Activated CD8-positive, alpha-beta memory T cell treated with anti-CD3 and anti-CD28 coated beads for 4 hours (primary cell): ENCODE measurements at places on chromosomes 2 and 18.
A peak's percentile ranks its signal among the peaks of the same experiment; 100 is the strongest.

GRCh38 chr2:41735476-41735875, 312.3 kb upstream of the PKDCC start:
- no peak for DNase-seq

DNA sequence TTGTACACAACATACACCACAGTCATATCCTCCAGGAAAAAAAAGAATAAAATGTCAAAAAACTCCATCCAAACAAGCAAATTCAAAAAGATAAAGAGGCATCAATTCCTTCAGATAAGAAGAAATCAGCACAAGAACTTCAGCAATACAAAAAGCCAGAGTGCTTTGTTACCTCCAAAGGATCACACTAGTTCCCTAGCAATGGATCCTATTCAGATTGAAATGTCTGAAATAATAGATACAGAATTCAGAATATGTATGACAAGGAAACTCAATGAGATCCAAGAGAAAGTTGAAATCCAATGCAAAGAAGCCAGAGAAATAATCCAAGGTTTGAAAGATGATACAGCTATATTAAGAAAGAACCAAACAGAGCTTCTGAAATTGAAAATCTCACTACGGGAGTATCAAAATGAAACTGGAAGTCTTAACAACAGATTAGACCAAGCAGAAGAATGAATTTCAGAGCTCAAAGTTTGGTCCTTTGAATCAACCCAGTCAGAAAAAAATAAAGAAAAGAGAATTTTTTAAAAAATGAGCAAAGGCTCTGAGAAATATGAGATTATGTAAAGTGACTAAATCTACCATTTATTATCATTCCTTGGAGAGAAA, 80.6 kb downstream of the TRABD2A start:
- no peak for DNase-seq

DNA sequence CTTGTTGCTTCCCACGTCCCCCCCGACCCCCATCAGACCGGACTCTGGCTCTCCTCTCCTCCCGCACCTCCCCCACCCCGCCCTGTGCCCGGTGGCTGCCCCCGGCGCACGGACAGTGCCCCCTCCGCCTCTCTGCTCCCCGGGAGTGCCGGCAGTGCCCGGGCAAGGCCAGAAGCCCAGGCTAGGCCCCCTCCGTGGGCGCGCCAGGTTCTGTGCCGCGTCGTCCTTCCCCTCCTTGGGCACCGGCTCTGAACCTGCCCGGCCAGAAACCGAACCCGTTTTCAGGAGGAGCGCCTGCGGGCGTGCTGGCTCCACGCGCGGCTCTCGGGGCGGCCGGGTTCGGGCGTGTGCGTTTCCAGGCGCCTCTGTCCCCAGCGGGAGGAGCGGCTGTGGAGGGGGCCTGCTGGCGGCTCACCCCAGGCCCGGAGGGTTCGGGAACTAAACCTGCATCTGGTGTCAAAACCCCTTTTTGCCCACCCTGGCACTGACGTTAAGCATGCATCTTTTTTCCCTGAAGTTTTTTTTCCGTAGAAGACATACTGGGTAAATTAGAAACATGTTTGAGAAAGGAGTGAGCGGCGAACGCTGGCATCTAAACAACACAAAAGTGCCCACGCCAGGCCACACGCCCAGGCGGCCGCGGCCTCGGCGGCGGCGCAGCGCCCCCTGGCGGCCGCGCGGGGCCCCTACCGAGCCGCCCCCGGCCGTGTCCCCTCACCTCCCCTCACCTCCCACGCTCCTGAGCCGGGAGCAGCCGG, 123.9 kb upstream of the SLC1A4 start:
- peak; percentile 38 for DNase-seq

DNA sequence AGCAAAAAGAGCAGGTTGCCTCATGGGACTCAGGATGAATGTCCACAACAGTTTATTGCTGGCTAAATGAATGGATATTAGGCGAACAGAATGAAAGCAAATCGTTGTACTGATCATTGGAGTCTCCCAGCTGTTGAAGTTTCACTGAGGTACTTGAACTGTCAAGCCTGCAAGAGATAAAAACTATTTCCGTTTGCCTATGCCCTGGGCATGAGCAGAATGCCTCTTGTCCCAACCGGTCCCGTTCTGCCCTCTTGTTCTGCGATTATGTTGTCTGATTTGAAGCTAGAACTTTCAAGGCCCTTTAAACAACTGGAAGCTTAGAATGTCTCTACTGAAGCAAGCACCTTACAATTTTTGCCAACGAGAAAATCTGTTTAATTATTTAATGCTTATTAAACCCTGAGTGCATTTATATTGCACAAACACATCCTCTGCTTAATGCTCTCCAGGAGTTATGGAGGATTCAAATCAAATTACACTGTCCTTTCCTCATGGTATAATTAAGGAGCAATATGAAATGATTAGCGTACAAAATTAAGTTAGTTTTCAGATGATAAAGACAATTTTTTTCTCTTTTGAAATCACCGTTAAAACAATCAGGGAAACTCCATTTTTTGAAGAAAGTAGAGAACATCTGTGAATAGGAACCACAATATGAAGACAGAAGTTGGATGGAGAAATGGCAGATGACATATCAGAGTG, 17.7 kb downstream of the QPCT start:
- DNase-seq: no peak

- no peak for DNase-seq
These were observed 34.9 kb upstream of the PTPN4 start for GRCh38 chr2:119724656-119725485.

GRCh38 chr2:164859251-164859818, 17.7 kb upstream of the COBLL1 start:
- DNase-seq: no peak

GRCh38 chr2:9112079-9112721, 94.4 kb upstream of the ASAP2 start:
- DNase-seq: no peak

- no peak for DNase-seq
These were observed 114.3 kb upstream of the ARL4C start for GRCh38 chr2:234611209-234611608.

- no peak for DNase-seq
These were observed 125.5 kb upstream of the SIX2 start for GRCh38 chr2:45134726-45135125.

- no peak for DNase-seq
These were observed 1.2 kb downstream of the CNOT11 start for GRCh38 chr2:101253703-101254450.

- DNase-seq: no peak
These were observed 223.5 kb downstream of the PIK3C3 start for GRCh38 chr18:42178376-42179080.

DNA sequence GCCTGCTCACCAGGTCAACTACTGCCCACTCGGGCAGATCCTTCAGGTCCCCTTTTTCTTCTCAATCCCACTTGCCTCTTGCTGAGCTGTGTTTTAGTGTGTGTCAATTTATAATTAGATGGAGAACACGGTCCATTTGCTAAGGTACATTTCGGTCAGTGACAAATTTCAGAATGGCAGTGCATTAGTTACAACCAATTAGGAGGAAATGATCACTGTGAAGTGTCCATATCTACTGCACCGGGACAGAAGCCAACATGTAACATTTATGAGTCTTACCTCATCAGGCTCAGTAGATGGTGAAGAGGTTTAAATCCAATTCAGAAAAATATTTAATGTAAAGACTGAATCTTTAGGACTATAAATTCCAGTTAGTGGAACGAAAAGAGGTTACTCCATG, 47.7 kb downstream of the CMPK2 start:
- no peak for DNase-seq

- DNase-seq: no peak
These were observed 2036.1 kb upstream of the LRRTM1 start for GRCh38 chr2:82340578-82341053.

- no peak for DNase-seq
These were observed 2.1 kb downstream of the LIPT1 start for GRCh38 chr2:99156891-99157290.

DNA sequence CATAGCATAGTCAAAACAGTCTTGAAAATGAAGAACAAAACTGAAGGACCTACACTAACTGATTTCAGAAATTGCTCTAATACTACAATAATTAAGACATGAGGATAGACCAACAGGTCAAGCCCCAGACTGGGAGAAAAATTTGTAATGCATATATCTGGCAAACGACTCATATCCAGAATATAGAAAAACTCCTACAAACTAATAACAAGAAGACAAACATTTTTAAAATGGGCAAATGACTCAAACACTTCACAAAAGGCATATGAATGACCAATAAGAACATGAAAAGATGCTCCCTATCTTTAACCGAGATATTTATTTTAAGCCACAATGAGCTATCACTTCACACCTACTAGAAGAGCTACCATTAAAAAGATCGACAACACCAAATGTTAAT, 14.2 kb downstream of the TGFBRAP1 start:
- no peak for DNase-seq

DNA sequence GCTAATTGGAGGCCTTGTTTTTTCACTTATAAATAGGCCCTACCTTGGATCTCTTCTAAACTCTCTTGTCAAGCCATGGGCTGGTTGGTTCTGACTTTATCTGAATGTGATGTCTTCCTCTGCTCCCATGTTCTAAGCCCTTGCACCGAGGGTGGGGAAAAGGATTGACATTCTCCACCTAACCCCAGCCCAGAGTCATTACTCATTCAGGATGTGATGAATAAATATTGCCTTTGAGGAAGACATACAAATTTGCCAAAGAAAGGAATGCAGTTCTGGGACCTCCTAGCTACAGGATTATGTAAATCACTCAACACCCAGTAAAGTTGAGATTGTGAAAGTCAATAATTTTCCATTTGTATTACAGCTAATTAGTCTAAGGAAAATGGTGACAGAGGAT, 142.1 kb upstream of the LYPD6 start:
- no peak for DNase-seq

GRCh38 chr2:231711677-231712450, 3.5 kb downstream of the PTMA start:
- DNase-seq: no peak

GRCh38 chr2:54103454-54104314, 11.7 kb upstream of the ACYP2 start:
- no peak for DNase-seq
